Progenitor cell of endocrine pancreas (in vitro differentiated cells): ENCODE measurements at places on chromosomes 6 and 20.

DNA sequence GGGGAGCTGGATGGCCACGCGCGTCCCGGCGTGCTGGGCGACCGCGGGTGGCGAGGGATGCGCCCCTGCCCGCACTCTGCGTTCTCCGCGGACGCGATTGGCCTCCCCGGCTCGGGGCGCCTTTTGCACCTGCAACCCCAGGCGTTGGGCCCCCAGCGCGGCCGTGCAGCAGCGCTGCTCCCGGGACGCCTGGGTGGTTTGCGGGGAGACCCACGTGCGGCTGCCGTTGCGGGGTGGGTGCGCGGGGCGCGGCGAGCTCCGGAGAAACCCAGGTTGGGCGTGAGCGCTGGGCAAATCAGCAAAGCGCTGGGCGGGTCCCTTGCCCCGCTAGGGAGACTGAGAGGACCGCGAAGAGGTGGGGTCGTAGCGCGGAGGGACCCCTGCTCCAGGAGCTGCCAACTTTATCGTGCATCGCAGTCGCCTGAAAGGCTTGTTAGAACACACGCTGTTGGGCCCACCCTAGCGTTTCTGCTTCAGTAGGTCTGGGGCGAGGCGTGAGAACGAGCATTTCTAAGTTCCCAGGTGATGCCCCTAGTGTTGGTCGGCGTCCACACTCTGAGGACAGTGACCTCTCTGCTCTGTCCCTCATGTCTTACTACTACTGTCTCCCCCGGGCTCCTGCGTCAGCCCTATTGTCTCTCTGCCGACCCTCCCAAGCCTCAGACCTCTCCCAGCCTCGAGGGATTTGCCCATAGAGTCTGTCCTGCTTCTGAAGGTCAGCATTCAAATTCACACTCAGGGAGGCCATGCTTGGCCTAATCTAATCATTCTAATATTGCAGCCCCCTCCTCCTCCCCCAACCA, 538 bp upstream of the ZFP64 start:
- DNase-seq = peak; percentile 31

- DNase-seq = no peak
These were observed 46.4 kb upstream of the DST start for GRCh38 chr6:56689114-56689513.

- DNase-seq = no peak
These were observed 67.4 kb downstream of the CNBD2 start for GRCh38 chr20:36035745-36036144.

- no peak for DNase-seq
These were observed 188.7 kb upstream of the GMDS start for GRCh38 chr6:2434116-2434515.

GRCh38 chr6:138103871-138104270, 3.3 kb downstream of the PERP start:
- no peak for DNase-seq

GRCh38 chr20:31667315-31668285, 29.9 kb downstream of the COX4I2 start:
- no peak for DNase-seq
